OCI-LY7 (cell line): ENCODE measurements at places on chromosomes 6 and 20.

DNA sequence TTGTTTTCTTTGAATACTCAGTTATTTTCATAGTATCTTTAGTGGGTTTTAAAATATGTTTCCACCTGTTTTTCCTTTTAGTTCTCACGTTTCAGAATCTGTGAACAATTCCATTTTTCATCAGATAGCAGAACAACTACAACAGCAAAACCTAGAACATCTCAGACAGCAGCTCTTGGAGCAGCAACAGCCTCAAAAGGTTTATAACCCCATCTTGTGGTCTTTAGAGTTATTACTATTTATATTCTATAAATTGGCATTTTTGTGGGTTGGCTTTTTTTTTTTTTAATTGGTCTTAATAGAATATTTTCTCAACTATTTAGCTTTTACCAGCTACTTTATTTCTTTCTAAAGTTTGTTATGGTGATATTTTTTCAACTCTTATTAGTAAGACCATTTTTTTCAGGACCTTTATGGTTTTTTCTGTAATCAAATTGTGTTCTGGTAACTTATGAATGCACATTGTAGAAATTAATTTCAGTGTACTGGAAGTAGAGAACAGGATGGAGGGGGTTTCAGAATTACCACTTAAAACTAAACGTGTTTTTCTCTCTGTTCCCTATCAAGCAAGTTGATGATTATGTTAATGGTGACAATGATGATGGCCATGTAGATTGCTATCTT is 72.2 kb downstream of the SCAF8 start:
- DNase-seq, result peak; percentile 59

GRCh38 chr6:144305567-144305966 is 20.4 kb downstream of the UTRN start:
- no peak for DNase-seq

GRCh38 chr6:32845384-32845884 is 1.6 kb upstream of the PSMB8 start:
- peak; percentile 60 for DNase-seq

GRCh38 chr6:142802124-142802523 is 142.9 kb downstream of the HIVEP2 start:
- DNase-seq, result no peak

GRCh38 chr6:132007474-132008190 is 56.5 kb upstream of the CCN2 start:
- no peak for DNase-seq
